Stimulated activated CD4-positive, alpha-beta T cell treated with anti-CD3 and anti-CD28 coated beads, Interleukin-4, amount 100 ng/mL, for 48 hours (primary cell): ENCODE measurements at places on chromosomes 12 and 14.

DNA sequence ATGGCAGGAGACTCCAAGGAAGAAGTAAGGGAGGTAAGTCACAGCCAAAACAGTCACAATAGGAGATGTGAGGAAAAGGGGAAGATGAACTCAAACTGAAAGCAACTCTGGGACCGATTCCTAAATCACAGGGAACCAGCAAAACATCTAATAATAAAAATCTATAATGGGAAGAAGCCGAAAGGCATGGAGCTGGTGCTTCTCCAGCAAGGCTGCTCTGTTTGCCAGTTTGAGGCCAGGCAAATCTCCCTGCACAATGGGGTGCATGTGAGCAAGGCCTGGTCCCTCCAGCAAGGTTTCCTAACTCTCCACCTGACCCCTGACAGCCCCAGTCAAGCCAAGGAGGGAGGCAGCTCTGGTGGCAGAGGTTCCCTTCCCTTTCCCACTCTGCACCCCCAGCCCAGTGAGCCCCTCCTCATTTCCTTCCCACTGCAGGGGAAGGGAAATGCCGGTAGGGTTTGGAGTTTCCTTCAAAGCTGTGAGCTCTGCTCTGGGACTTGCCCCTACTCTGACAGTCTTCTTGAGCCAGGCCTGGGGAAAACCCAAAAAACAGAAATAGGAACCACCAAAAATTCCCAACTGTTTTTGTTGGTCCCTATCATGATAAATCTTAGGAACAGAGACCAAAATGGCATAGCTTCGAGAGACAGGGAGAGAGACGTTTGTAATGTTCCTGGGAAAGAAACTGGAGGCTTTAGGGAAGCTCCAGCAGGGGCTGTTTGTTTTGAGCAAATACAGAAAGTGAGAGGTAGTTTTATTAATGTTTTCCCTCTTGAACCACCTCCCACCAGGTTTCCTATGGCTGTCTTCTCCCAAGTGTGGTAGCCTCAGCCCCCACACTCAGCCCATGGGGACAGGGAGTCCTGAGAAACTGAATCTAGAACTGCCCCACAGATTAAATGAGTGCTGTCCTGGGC lies 34.6 kb downstream of the FMNL3 start:
- no peak for DNase-seq

- no peak for DNase-seq
Measured at GRCh38 chr12:131917139-131917710, 11.9 kb upstream of the PUS1 start.

- no peak for DNase-seq
Measured at GRCh38 chr12:4992871-4993270, 50.8 kb upstream of the KCNA5 start.

- no peak for DNase-seq
Measured at GRCh38 chr12:33587354-33587753, 147.7 kb upstream of the SYT10 start.

DNA sequence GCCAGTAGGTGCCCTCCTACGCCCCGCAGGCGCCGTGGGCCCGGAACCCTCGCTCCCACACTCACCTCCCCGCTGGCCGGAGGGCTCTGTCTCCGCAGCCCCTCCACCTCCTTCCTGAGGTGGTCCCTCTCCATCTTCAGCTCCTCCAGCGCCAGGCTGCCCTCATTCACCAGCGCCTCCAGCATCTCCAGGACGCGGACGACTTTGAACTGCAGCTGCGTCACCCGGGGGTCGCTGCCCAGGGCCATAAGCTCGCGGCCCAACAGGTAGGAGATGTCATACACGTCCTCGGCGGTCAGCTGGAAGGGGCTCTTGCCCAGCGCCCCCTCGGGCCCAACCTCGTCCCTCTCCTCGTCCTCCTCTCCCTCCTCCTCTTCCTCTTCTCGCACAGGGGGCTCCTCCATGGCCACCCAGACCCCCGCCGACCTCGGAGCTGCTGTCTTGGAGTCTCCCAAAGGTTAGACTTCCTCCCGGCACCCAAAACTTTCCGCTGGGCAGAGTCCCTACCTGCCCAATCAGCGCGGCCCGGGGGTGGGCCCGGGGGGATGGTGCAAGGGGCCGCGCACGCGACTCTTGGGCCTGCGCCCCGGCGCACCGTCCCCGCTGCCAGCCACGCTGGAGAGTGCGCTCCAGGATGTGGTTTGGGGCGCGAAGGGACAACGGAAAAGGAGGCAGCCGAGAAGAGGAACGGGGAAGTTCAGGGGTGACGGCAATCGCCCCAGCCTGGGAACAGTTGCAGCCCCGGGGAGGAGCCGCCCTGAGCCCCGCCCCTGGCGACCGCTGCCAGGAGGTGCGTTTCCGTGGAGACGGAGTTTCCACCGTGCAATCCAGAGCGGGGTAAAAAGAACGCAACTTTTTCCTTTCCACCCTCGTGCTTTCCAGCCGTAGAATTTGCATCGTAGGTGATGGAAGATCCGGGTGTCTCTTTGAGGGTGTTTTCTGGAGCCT lies at the start of gene RILPL2:
RILPL2 (minus strand) TSS at position 668 of the 948 bp plus-strand sequence; CDS start at position 404, 264 bp downstream.
- peak; percentile 92 for DNase-seq

GRCh38 chr12:31238764-31239387 lies 87.1 kb downstream of the SINHCAF start:
- peak; percentile 56 for DNase-seq

DNA sequence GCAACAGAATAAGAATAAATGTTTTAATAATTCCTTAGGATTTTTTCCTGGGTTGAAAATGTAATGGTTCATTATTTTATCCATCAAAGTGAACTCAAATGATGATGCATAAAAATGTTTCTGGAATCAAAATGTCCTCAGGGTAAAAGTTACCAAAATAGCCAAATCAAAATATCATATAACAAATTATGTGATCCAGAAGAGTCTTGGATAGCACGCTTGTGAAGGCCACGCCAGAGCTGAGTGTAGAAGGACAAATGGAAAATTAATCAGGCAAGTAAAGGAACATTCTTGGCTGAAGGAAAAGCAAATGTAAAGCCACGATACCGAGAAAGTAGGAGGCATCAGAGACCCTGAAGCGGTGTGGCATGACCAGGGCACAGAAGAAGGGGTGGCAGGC lies 169.2 kb downstream of the CAPZA3 start:
- no peak for DNase-seq

- no peak for DNase-seq
Measured at GRCh38 chr12:116009805-116010204, 267.7 kb downstream of the MED13L start.

DNA sequence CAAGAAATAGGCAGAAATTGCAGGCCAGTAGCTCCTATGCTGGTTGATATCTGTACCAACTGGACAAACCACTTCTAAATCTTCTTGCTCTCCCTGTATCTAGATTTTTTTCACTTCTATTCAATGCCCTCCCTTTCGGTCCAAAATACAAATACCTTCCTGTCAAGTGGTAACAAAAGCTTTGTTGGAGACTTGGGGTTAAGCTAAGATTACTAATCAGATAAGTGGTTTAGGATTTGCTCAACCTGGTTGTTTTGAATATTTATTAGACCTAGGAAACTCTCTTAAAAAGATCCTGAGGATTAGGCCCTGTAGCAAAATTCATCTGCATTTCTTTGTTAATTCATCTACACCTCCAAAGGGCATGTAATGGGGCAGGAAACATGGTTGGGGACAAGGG lies 410.1 kb downstream of the NAV3 start:
- no peak for DNase-seq

- no peak for DNase-seq
Measured at GRCh38 chr12:64729909-64730587, 29.2 kb downstream of the GNS start.

DNA sequence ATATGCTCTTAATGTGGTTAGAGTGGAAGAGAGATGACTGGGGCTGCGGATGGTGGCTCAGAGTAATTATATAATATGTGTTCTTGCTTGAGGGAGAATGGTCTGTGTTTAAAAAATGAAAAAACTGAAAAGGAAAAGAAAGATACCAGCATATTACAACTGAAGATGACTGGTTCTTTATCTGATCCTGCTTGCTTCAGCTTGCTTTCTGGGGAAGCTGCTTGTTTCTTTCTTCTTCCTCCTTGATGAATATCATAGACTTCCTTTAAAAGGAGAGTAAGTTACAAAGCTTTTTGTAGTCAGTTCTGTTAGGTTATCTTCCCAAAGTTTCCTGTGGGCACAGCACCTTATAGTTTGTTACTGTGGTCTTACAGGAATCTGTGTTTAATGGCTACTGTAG lies 210.9 kb downstream of the ERC1 start:
- DNase-seq = no peak

DNA sequence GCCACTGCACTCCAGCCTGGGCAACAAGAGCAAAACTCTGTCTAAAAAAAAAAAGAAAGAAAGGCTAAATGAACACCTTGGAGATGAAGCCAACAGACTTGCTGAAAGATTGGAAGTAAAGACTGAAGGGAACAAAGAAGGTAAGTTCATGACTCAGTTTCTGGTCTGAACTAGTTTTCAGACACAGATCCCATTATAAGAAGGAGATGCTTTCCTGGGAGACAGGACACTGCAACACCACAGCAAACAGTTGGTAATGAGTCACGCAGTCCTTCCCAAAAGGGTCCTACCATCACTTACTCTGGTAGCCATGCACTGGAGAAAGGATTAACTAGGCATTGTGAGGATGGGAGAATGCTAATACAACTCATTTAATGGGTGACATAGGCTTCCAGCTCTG lies 97.2 kb downstream of the SSPN start:
- DNase-seq = no peak

DNA sequence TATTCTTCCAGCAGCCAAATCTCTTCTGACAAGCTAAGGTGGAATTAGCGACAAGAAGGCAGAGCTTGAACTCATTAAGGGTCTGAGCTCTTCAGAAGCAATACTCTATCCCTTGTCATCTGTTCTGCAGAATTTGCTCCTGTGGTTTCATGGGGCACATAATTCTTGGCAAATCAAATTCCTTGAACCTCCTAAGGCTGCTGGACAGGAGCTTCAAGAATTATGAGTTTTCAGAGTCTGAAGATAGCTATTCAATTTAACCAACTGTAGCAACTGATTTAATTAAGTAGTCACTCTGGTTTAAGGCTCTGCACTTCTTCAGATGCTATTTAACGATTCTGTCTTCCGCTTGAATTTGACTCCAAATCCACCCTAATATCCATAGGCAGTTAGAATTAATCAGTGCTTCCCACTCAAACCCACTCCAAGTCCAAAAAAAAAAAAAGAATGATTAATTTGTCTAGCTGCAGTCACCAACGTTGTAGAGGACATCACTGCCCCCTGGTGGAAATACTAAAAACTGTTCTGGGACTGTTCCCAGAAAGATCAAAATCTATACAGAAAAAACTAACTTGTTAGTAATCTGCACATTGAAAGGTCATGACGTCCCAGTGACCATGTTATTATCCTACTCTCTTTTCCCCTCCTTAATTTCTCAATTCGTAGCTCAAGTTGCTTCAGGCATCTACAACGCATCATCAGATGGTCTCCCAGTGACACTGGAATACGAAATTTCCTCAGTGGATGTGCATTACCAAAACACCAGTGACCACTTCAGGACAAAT lies 169.9 kb downstream of the KIF21A start:
- DNase-seq = peak; percentile 3

GRCh38 chr12:82800185-82800584 lies 113.5 kb downstream of the TMTC2 start:
- no peak for DNase-seq
